ENCODE measurements at places on chromosomes 2 and 18. TPM values are rescaled to one million over a fixed set of nuclear protein-coding genes. Genes with fewer than 3 reads are reported as not detected.

Gene GPR17
- not detected for total RNA-seq

DNA sequence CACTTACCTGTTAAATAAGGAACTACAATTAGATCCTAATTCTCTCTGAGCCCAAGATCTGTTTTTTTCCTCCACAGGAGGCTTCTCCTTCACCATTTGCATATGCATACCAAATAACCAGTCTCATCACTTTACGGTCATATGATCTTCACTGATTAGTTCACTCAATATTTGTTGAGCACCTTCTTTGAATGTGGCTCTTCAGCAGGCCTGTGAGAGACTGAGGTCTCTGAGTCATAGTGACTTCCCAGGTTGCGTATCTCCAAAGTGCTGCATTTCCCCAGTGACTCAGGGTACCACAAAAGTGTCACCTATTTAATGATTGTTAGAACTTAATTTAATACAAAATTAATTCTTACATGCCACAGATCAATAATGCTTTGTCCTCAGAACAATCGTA, 108.8 kb upstream of the TRIB2 start:
- peaks cover 10% of the 10 kb centered on the region for H3K27me3 ChIP-seq
- H3K4me3 ChIP-seq: no peak overlapping the region
- no peak for DNase-seq

GRCh38 chr2:160493227-160494028, at the start of gene RBMS1:
Gene RBMS1, minus strand, starts transcription at chr2:160493807. Its CDS starts 444 bp downstream, at chr2:160493363.
- H3K4me1 ChIP-seq: peaks cover 6% of the 10 kb centered on the region
- H3K36me3 ChIP-seq: no peaks in the 10 kb centered on the region
- H3K27me3 ChIP-seq: peaks cover 34% of the 10 kb centered on the region
- H3K27ac ChIP-seq: no peak within 1 kb of the TSS
- DNase-seq: peak; percentile 22
- H3K4me3 ChIP-seq: peak within 1 kb of the TSS; percentile 82

GRCh38 chr18:37559194-37559593, 6.4 kb downstream of the CELF4 start:
- H3K4me1 ChIP-seq: no peaks in the 10 kb centered on the region
- no peak overlapping the region for H3K4me3 ChIP-seq
- H3K27ac ChIP-seq: no peak overlapping the region
- no peak for DNase-seq

Measured in activated B cell treated with CpG ODN at 0.5 μM for 24 hours (primary cell).